ENCODE measurements at places on chromosomes 12 and 14.

DNA sequence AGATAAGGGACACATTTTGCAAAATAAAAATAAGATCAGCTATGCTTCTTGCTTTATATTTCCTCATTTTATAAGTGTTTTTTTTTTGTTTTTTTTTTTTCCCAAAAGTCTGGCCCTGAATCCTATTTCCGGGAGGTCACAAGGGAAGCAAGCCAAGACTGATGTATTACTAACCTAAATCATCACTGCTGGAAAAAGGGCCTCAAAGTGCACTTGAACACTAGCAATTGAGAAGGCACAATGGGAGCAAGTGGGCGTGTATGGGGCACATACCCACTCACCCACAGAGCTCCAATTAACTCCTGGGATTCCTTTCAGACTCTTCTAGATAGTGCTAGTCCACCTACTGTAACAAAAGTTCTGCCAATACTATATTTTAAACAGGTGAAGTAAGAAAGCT, 58.8 kb downstream of the STON2 start:
- no peak for DNase-seq

- DNase-seq, result no peak
Measured at GRCh38 chr12:79414252-79414651, 276.5 kb downstream of the PAWR start.

DNA sequence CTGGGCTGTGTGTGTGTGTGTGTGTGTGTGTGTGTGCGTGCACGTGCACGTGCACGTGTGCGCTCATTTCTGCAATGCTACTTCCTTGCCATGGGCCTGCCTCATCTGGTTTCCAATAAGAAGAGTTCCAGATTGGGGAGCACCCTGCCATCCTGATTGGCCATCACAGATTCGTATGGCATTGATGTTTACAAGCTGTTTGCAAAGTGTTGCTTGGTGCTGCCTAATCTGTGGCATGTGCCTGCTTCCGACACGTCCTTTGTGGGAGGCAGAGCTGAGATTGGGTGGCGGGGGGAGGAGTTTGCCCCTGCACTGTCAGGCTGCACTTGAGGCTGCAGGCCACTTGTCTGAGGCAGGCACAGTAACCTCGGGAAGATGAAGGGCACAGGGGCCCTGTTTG, 39.2 kb downstream of the SAMD4A start:
- no peak for DNase-seq

GRCh38 chr14:69880044-69880487, 850 bp downstream of the SMOC1 start:
- no peak for DNase-seq

- DNase-seq, result peak; percentile 20
Measured at GRCh38 chr14:76546426-76547221, 170.7 kb downstream of the ESRRB start.

DNA sequence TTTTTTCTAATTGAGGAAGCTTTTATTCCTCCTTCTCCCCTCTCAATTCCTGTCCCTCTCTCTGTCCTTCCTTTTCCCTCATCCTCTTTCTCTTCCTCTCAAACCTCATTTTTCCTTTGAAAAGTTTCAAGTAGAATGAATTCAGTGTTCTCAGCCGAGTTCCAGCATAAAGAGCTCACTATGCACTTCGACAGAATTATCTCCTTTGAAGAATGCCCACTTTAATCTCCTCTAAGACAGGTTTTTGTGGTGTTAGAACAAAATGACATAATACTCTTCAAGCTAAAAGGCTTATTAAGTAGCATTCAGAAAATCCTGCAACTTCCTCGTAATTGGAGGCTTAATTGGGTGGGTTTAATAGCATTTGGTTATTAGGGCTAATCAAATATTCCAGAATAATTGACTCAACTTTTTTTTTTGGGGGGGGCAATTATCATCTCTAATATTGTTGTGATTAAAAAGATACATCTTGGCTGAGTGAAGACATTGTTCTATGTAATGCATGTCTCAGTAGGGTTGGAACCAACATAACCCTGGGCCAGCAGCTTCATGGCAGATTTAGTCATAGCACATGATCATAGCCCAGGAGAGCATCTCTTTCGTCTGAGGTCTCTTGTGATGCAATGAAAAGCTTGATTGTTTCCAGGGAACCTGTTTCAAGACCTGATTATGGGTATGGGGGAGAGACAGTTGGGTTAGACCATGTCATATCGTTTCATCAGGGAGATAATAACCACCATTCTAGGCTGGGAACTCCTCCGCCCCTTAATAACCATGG, 25.0 kb upstream of the SLC24A4 start:
- DNase-seq, result no peak

GRCh38 chr14:56555921-56556570, 23.6 kb upstream of the TMEM260 start:
- DNase-seq, result no peak

GRCh38 chr14:62158779-62159178, 396.6 kb downstream of the SNAPC1 start:
- DNase-seq, result no peak

DNA sequence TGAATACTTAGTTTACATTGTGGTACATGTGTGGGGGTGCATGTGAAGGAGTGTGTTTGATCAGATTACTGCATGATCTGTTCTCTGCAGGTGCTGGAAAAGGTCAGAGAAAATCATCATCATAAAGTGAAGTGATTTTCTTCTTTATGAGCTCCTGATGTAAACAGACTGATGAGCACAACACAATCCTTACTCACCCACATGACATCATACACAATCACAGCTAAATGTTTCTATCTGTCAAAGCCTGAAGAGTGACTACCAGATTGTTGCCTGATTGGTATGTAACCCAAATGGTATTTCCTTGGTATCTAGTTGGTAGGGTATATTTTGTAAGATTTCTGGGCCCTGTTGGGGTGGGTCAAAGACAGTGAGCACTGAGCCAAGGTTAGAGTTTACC, 270.8 kb downstream of the FOXG1 start:
- DNase-seq, result no peak

- no peak for DNase-seq
Measured at GRCh38 chr12:92717202-92717601, 14.4 kb downstream of the PLEKHG7 start.

- DNase-seq, result no peak
Measured at GRCh38 chr14:88310449-88310848, 12.6 kb downstream of the KCNK10 start.

DNA sequence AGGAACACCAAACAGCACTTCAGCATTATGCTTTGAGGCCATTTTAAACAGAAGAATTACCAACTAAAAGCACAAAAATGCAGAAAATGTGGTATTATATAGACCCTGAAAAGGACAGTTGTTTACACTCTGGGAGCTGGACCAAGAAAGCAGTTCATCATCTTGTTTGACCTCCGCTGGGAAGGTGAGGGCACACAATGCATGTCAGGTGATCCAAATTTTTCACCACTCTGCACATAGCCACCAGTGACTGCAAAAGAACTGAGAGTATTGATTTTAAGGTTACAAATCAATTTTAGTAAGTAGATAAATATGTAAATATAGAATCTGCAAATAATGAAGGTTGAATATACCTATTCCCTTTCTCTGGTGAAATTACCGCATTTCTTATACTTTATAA, 119.6 kb downstream of the SLC16A7 start:
- DNase-seq, result no peak

- no peak for DNase-seq
Measured at GRCh38 chr12:124919521-124920352, 5.3 kb upstream of the UBC start.

- DNase-seq, result no peak
Measured at GRCh38 chr14:85276979-85277228, 253.0 kb upstream of the FLRT2 start.

DNA sequence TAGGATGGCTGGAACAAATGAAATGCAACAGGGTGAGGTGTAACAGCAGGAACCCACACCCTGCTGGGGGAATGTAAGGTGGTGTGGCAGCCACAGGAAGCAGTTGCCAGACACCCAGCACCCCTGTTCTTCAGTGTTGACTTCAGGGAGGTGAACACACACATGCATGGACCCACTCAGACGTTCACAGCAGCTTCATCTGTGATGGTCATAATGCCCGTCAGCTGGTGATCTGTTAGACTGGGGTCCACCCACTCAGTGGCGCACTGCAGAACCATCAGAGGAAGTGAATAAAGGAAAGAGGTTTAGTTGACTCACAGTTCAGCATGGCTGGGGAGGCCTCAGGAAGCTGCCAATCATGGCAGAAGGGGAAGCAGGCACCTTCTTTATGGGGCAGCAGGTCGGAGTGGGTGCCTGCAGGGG, 22.7 kb upstream of the TEX22 start:
- no peak for DNase-seq

GRCh38 chr12:70177631-70178030, 65.6 kb upstream of the CNOT2 start:
- no peak for DNase-seq

Data from NCI-H446 treated with DMSO at 0.1 percent for 48 hours (cell line).